Kidney tubule cell (primary cell): ENCODE measurements at places on chromosomes 11 and 22.
A peak's percentile ranks its signal among the peaks of the same experiment; 100 is the strongest.

DNA sequence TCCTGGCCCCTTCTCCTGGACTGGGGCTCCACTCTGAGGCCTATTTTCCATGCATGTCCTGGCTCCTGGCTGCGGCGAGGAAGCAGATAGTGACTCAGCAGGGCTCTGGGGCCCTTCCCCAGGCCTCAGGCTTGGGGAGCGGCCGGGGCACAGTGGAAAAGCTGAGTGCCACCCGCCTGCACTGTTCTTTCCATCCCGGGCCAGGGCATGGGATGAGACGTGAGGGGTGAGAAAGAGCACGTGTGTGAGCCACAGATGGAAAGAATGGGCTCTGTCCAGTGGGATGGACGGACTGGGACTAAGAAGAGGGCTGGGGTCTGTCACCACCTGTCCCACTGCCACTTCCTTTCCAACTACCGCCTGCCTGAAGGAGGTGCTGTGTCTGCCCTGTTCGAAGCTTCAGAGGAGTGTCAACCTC lies 12.8 kb downstream of the SLC37A2 start:
- no peak for DNase-seq

- no peak for DNase-seq
Observed at GRCh38 chr11:47723041-47723440, 7.9 kb upstream of the AGBL2 start.

GRCh38 chr11:118289401-118289800 lies 15.1 kb upstream of the CD3E start:
- no peak for DNase-seq

GRCh38 chr11:73612601-73613140 lies 14.8 kb upstream of the FAM168A start:
- no peak for DNase-seq

- DNase-seq, result peak; percentile 62
Observed at GRCh38 chr11:100727410-100727809, 40.3 kb downstream of the ARHGAP42 start.

DNA sequence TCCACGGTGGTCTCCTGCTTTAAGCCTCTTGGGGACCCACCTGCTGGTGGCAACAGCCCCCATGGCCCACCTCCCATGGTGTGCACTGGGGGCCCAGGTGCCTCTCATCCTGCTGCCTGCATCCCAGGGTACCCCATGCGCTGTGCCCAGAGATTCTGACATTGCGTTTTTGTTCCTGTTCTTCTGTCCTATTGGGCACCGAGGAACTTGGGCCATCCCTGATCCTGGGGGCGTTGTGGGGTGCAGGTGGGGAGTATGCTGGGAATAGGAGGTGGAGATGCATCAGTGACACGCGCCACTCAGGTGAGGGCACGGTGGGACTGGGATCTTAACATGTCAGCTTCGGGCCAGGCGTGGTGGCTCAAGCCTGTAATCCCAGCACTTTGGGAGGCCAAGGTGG lies 12.4 kb upstream of the NAP1L4 start:
- no peak for DNase-seq

DNA sequence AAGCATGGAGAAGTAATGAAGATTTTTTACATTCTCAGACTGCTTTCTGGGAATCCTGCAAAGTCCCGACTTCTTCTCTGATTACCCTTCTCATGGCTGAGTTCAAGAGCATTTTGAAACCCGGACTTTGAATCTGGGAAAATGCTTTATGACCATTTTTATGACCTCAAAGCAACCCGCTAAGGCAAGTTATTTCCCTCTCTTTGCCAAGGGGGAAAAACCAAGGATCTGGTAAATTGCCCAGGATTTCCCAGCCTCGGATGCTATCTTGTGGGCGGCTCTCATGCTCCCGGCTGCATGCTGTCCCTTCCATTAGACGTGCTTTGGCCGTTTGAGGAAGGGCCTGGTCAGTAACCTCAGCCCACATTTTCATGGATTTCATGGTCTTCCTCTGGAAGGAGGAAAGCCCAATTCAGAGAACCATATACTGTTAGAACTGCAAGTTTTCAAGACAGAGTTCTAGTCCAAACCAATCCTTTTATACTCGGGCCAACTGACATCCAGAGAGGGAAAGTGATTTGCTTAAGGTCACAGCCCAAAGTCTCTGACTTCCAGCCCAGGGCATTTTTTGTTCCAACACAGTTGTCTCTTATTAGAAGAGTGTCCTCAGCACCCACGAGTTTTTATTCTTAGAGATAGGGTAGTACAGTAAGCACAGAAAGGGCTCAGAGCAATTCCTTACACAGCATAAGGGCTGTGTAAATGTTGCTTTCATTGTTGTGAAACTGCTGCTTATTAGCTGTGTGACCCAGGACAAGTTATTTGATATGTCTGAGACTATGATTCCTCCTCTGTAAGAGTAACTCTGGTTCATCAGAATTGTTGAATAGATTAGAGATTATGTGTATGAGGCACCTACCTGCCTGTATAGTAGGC lies 77.4 kb downstream of the NAV2 start:
- no peak for DNase-seq

DNA sequence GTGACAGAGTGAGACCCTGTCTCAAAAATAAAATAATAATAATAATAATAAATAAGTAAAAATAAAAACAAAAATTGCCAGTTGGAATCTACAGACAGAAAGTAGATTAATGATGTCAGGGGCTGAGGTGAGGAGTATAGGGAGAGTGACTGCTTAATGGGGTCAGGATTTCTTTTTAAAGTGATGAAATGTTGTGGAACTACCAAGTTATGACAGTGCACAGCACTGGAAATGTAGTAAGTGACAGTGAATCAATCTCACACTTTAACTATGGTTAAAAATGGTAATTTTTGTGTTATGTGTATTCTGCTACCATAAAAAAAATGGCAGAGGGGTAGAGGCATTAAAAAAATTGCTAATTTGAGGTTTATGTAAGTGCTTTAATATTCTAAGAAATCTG lies 87.2 kb downstream of the ATG16L2 start:
- no peak for DNase-seq

DNA sequence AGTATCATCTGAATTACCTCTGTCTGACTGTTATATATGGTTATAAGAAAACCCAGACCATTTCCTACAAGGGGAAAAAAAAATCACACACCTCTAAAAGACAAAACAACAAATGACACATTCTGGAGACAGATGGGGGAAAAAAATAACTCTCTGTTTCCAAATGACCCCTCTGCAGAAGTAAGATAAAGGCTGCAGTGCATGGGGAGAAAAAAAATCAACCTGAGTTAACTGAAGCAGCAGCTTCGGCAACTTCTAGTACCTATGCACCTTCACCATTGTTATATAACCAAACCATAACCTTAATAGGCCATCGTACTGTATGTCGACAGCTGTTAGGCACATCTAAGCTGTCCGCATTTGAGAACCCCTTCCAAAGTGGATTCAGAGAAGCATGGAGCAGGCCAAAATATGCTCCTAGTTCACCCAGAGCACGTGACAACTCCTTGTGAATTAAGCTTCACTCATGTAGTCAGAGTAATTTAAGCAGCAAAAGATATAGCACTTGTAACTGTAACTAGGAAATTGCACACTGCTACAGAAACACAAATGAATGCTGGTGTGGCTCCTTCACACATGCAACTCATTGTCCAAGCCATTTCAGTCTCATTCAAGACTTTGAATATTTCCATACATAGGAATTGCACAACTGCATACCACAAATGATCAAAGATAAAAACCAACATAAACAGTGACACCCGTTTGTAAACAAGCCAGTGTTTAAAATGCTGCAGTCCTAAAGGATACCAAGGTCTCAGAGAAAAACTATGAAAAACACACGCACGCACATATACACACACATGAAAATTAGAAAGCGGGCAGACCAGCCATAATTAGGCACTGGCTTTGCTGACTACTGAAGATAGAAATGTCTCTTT lies 2.7 kb downstream of the SIK3 start:
- no peak for DNase-seq

- no peak for DNase-seq
Observed at GRCh38 chr11:6323291-6323905, 3.1 kb upstream of the CAVIN3 start.

DNA sequence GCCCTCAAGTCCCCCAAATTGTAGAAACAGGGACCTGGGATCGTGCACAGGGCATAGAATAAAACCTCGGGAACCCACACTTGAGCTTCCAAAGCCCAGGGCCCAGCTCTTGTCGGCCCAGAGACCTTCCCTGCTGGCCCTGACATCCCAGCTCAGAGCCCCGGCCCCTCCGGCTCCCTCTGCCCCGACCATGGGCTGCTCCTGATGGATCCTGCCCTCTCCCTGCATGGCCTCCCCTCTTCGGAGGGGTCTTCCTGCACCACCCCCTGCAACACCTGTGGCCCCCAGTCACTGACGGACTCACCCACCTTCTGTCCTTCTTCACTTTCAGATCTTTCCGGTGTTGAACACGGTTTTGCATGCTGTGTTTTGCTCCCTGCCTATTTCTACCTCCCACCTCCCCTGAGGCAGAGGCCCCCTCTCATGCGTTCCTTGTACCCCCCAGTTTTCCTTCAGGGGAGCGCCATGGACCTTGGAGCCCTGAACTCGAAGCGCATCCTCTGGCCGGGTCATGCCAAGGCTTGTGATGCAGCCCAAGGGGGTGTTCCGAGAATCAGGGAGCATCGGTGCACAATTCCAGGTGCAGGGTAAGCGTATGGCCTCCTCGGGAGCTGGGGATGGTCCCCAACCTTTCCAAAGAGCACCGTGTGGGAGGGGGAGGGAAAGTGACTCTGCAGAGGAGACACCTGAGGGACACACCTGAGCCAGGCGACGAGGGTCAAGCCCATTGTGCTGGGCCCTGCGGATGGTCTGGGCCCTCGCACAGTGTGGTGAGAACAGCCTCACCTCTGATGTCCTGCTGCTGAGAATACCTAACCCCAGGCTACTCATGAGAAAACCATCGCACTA lies 666.4 kb downstream of the BRD1 start:
- no peak for DNase-seq

GRCh38 chr22:29202212-29203192 lies 3.2 kb upstream of the EMID1 start:
- no peak for DNase-seq

- no peak for DNase-seq
Observed at GRCh38 chr22:46479046-46479445, 58.4 kb downstream of the CELSR1 start.

GRCh38 chr11:111557425-111558111 lies 17.0 kb downstream of the LAYN start:
- DNase-seq, result peak; percentile 78

DNA sequence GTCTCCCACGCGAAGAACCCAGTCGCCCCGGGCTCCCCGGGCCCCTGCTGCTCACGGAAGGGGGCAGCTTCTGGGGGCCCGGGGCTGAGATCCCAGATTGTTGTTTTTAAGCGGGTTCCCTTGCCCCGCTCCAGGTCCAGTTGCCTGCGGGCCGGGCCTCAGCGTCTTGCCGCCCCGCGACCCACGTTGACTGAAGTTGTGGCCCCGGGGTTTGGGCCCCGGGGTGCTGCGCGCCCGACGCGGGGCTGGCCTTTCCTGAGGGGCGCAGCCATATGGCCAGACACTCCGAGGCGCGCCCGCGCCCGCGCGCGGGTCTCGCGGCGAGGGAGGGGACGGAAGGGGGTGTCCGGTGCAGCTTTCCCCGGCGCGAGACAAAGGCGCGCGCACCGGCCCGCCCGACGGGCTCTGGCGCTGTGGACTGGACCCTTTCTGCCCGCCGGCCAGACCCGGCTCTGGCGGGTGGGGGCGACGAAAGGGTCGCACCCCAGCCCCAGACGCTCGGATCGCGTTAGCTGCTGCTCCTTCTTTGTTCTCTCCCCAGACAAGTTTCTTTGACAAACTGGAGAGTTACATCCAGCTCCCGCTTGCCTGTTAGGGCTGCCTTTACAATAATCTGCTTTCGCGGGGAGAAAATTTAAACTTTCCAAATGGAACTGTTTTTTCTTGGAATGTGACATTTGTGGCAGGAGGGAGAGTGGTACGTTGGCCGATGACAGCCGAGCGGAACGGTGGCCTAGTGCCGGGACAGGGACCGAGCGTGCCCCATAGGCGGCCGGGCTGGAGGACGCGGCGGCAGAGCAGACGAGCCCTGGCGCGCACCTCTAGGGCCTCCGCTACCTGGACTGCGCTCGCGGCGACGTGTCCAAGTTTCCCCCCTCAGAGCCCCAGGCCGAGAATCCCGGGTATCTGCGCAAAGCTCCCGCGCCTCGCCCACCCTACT lies 716 bp downstream of the AMOTL1 start:
- peak; percentile 50 for DNase-seq

DNA sequence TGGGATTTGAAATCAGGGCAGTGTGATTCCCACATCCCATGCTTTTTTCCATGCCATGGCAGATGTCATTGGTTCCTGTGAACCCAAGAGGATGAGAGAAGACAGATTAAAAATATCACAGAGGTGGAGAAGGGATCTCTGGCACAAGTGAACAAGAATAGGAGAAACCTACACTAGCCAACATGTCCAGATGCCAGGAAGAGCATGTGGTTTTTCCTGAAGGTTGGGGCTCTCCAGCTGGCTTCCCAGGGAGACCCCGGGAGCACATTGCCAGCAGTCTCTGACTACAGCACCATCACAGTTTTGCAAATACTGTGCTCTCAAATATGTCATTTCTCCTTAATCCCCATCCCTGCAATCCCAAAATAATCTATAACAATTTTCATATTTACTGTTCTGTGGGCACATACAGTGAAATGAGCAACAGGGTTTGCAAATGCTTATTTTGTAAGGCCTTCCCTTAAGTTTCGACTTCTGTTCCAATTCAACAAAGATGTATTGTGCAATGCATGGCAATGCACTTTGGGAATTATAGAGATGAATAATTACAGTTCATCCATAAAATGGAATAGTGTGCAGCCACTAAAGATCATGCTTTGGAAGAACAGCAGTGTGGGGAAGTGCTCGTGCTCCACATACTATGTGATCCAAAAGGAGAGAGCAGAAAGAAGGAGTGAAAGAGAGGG lies 4.8 kb downstream of the ANKK1 start:
- DNase-seq, result no peak

DNA sequence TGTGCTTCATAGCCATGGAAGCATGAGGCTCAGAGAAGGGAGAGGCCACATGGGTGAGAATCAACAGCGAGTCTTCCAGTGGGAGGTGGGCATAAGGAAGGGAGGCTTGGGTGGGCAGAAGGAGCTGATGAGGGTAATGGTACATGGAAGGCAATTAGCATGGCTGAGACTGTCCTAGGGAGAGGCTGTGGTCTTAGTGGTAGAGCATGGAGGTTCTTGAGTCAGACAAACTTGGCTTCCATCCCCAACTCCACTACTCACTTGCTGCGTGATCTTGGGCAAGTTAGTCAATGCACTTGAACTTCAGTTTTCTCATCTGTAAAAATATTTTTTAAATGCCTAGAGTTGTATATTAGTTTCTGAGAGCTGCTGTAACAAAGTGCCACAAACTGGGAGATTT lies 227.2 kb upstream of the E2F8 start:
- DNase-seq, result no peak

DNA sequence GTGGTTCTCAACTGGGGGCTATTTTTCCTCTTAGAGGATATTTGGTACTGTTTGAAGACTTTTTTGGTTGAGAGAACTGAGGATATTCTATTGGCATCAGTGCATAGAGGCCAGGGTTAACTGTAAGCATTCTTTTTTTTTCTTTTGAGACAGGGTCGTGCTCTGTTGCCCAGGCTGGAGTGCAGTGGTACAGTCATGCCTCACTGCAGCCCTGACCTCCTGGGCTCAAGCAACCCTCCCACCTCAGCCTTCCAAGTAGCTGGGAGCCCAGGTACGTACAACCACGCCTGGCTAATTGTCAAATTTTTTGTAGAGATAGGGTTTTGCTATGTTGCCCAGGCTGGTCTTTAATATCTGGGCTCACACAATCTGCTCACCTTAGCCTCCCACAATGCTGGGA lies 12.9 kb downstream of the MMP7 start:
- DNase-seq, result no peak
